Renal cortex interstitium (tissue), 15 donors: ENCODE measurements at places on chromosomes 1 and 21. TPM values are rescaled to one million over a fixed set of nuclear protein-coding genes. Genes with fewer than 3 reads are reported as not detected.
A peak's percentile ranks its signal among the peaks of the same experiment; 100 is the strongest.

GRCh38 chr1:39370602-39371001 is 120.8 kb upstream of the BMP8A start:
- DNase-seq, result no peak

The OTUD7B gene
- polyA plus RNA-seq, result 16.2 TPM

DNA sequence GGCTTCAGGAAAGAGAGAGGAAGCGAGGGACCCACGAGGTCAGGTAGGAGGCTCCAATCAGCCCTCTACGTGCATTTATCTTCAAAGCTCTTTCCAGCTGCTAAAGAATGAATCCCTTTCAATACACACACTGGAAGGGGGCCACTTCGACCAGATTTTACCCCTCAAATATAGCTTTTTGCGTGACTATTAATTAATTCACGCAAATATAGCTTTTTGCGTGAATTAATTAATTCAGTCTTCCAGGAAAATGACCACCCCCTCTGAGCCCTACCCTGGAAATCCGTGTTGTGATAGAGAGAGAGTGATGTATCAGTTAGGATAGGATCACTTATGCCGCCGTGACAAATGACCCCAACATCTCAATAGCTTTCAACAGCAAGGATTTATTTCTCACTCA is 265.2 kb upstream of the TMEM51 start:
- DNase-seq, result no peak

The KIF21B gene
- 2.1 TPM for polyA plus RNA-seq

- DNase-seq, result no peak
These were observed 121.4 kb downstream of the PLXNA2 start for GRCh38 chr1:208122612-208123358.

GRCh38 chr1:214292322-214292721 is 11.4 kb downstream of the SMYD2 start:
- DNase-seq, result no peak

DNA sequence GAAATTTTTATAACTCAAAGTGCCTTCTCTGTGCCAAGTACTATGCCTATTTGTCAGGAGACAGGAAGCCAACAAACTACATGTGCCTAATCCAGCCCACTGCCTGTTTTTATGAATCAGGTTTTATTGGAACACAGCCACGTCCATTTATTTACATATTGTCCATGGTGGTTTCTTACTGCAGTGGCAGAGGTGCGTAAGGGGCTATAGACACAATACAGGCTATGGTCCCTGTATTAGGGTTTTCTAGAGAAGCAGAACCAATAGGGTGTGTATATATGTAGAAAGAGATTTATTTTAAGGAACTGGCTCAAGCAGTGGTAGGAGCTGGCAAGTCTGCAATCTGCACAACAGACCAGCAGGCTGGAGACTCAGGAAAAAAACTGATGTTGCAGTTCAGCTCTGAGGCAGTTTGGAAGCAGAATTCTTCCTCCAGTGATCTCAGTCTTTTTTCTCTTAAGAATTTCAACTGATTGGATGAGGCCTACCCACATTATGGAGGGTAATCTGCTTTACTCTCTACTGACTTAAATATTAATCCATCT is 15.4 kb downstream of the PPIE start:
- no peak for DNase-seq

DNA sequence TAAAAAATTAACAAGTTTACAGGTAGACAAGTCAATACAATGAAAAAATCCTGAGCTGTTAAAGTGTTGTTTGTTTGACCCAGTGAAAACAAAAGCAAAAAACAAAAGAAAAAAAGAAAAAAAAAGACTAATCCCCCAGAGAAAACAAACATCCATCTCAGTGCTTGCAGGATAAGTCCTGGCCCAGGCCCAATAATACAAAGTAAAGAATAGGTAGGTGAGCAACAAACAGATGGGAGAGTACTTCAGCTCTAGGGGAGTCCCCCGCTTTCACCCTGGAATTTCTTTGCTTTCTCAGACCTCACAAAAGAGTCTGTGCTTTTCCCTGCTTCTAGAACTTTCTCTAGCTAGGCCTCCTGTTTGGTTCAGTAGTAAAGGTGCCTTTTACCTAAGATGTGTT is 70.3 kb downstream of the ABCA4 start:
- DNase-seq, result no peak

DNA sequence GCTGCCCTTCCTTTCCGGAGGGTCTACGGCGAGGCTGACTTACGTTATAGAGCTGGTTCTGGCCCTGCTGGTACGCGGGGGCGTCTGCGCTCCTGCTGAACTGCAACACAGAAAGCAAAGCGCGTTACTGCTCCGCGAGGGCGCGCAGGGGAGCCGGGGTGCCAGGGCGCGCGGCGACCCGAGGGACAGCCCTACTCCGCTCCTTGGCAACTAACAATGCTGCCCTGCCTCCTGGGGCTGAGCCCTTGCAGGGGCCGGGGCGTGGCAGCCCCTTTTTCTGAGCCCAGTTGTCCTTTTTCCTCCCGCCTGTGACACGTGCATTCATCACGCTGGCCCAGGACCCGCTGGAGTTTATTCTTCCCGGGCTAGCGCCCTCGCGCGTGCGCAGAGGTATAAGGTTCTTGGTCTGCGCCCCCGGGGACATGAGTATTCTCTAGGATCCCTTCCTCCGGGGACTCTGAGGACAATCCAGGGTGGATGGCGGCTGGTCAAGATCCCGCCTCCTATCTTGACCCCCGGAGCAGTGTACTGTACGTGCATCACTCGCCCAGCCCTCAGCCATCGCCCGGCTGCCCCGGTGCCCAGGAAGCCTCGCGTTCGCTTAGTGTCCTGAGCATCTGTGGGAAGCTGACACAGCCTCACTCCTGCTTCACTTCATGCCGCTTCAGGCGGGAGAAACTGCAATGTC is 78.9 kb downstream of the CD247 start:
- peak; percentile 32 for DNase-seq

- no peak for DNase-seq
These were observed 9.5 kb downstream of the GPR37L1 start for GRCh38 chr1:202131956-202132821.

DNA sequence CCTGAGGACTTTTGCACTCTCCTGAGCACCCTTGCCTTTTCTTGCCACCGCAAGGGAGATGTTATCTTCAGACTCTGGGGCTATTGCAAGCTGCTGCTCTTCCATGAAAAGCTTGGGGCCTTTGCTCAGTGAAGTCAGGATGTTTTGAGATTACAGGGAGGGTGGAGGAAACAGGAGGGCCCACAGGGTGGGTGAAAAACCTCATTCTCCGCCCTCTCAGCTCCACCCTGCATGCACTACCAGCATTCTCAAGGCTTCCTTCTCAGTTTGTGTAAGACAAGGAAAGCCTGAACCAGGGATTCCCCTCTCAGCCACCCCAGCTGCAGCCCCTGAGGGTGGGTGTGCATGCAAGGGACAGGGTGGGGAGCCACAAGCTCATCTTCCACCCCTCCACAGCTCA is 25.8 kb upstream of the ZNF648 start:
- no peak for DNase-seq

DNA sequence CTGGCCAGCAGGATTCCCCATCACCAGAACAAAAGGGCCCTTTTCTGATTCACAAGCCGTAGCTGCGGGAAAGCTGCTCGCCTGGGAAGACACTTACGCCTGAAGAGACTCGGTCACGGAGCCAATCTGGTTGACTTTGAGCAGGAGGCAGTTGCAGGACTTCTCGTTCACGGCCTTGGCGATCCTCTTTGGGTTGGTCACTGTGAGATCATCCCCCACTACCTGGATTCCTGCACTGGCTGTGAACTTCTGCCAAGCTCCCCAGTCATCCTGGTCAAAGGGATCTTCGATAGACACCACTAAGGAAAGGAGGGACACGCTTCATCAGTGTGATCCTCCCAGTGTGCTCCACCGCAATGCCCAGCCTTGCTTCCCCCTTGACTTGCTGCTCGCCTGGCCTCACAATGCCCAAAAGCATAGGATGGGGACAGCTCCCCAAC is 14.7 kb downstream of the ENO1 start:
- no peak for DNase-seq

DNA sequence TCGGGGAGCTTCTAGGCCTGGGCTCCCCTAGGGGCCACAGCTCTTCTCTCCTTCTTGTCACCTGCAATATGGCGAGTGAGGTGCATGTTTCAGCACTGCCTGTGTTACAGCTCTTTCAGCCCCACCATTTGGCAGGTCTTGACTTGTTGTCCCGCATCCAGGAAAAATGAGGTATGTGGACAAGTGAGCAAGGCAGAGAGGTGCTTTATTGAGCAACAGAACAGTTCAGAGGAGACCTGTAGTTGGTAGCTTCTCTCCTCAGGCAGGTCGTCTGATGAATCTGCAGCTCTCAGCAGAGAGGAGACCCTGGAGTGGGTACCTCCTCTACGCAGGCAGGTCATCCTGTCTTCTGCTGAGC is 208.2 kb upstream of the USP25 start:
- DNase-seq, result no peak
